ENCODE measurements at places on chromosomes 16 and 17.

GRCh38 chr16:78900044-78900811 is 700.3 kb downstream of the MAF start:
- peaks cover 20% of the 10 kb centered on the region for H3K4me1 ChIP-seq
- no peak overlapping the region for H3K27ac ChIP-seq
- no peak for DNase-seq
- peaks cover 3% of the 10 kb centered on the region for H3K36me3 ChIP-seq

DNA sequence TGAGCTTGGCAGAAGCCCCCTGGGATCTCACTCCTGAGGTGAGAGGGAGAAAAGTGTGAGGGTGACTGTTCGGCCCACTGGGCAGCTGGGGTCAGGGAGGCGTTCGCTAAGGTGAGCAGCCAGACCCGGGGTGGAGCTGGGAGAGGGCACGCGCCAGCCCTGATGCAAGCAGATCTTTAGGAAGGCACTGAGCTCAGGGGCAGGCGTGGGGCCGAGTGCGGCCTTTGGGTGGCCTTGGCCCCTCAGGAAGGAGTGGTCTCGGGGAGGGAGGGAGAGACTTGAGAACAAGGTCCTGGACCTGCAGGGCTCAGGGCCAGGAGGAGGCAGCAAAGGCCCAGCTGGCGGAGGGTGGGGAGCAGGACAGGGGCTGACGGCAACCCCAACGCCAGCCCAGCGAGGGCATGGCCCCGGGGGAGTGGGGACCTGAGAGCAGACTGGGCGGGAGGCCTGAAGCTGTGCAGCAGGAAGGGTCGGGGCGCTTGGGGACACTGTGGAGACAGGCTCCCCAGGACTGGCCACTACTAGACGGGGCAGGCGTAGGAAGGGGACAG is 14.5 kb upstream of the WDR45B start:
- H3K36me3 ChIP-seq: no peaks in the 10 kb centered on the region
- no peaks in the 10 kb centered on the region for H3K27me3 ChIP-seq
- H3K4me1 ChIP-seq: no peaks in the 10 kb centered on the region
- no peak for DNase-seq
- H3K4me3 ChIP-seq: no peak overlapping the region

GRCh38 chr17:4616476-4616875 is 25.0 kb downstream of the ALOX15 start:
- no peaks in the 10 kb centered on the region for H3K36me3 ChIP-seq
- H3K27me3 ChIP-seq: peaks cover 20% of the 10 kb centered on the region
- no peak overlapping the region for H3K4me3 ChIP-seq
- no peak for DNase-seq
- no peak overlapping the region for H3K27ac ChIP-seq
- no peaks in the 10 kb centered on the region for H3K4me1 ChIP-seq

DNA sequence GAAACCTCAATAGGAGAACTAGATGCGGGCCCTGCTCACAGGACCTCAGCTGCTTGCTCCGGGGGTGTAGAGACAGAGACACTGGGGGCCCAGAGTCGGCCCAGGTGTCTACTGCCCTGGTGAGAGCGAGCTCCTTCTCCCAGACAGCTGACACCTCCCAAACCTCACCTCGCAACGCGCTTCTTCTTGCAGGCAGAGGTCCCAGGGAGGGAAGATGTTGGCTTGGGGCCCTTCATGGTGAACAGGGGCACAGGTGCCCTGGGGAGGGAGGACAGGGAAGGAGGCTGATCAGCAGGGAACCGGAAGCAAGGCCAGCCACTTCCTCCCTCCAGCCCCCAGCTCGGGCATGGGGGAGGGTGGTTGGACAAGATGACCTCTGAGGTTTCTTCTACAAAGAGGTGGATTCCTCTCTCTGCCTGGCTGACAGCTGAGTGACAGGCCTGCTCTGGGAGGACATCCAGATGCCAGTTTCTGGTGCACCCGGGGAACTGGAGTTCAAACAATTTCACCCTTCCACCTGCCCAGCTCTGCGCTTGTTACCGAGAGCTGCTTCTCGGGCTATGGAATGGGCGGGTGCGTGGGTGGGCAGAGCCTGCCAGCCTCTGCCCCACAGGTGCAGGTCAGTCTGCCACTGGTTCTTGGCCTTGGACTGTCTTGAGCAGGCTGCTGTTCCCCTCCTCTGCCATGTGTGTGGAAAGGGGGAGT is 11.7 kb upstream of the GFAP start:
- H3K27me3 ChIP-seq: no peaks in the 10 kb centered on the region
- no peak overlapping the region for H3K4me3 ChIP-seq
- DNase-seq: no peak
- H3K27ac ChIP-seq: peak overlapping the region; percentile 67
- H3K4me1 ChIP-seq: no peaks in the 10 kb centered on the region

DNA sequence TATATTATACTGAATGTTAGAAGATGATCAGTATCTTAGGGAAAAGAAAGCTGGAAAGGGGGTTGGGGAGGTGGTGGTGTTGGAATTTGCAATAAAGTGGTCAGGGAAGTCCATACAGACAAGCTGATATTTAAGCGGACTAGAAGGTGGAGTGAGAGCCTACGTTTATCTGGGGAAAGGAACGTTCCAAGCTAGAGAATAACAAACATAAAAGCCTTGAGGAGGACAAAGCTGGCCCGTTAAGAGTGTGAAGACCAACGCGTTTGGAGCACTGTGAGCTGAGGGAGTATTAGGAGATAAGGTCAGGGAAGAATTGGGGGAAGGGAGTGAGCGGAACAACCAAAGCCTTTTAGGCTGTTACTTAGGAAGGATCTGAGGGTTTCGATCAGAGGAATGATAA is 1.4 kb downstream of the DDX42 start:
- H3K27ac ChIP-seq: peak overlapping the region; percentile 95
- H3K4me3 ChIP-seq: peak overlapping the region; percentile 96
- DNase-seq: no peak
- H3K36me3 ChIP-seq: peaks cover 25% of the 10 kb centered on the region

- H3K4me3 ChIP-seq: no peak overlapping the region
- DNase-seq: no peak
- no peaks in the 10 kb centered on the region for H3K27me3 ChIP-seq
- peaks cover 27% of the 10 kb centered on the region for H3K36me3 ChIP-seq
Observed at GRCh38 chr17:35725802-35726126, 5.7 kb upstream of the RASL10B start.

DNA sequence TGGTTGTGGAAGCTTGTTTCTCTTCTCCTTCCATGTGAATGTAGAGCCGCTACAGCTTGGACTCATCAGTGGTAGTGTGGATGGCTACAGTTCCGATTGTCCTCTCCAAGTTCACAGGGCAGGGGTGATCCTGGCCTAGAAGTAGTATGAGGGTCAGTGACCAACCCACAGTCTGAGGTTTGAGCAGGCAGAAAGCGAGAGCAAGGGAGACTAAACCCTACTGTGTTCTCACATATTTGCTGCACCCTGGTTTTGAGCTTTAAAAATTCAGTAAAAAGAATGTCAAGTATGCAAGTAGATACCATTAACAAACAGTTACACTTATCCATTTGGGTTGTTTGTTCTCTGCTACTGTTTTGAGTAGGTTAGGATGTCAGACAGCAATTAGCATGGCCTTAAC is 148.9 kb downstream of the MRTFB start:
- H3K36me3 ChIP-seq: peaks cover 16% of the 10 kb centered on the region
- no peaks in the 10 kb centered on the region for H3K4me1 ChIP-seq
- H3K27me3 ChIP-seq: no peaks in the 10 kb centered on the region
- H3K27ac ChIP-seq: no peak overlapping the region
- H3K4me3 ChIP-seq: no peak overlapping the region
- no peak for DNase-seq

DNA sequence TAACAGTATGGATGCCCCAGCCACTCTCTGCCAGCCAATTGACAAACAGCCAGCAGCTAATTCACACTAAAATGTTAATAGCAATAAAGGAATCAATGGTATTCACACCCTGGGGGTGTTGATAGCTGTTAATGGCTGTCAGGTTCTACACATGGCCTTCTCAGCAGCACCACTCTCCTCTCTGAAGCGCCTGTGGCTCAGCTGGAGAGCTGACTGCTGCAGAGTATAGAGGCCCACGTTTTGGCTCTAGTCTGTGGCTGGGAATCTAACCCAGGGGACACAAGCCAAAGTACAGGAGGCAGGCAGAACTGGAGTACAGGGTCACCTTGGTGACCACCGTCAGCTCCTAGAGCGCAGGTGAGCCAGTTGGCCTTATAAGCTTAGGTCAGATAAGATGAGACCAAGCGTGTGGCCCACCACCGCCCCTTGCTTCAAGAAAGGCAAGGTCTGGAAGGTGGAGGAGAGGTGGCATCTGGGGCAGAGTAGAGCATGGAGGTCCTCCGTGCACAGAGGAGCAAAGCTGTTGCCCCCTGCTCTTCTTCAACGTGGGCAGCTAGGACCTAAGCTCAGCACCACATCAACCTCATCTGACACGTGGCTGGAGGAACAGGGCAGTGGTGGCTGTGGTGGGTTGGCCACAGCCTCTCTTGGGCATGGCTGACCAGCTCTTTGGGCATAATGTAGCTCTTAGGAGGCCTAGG is 25.4 kb downstream of the CCR7 start:
- H3K27me3 ChIP-seq: no peaks in the 10 kb centered on the region
- no peak for DNase-seq
- peak overlapping the region; percentile 83 for H3K4me3 ChIP-seq
- peak overlapping the region; percentile 95 for H3K27ac ChIP-seq
- peaks cover 64% of the 10 kb centered on the region for H3K4me1 ChIP-seq
- H3K36me3 ChIP-seq: peaks cover 33% of the 10 kb centered on the region

- H3K27me3 ChIP-seq: no peaks in the 10 kb centered on the region
- H3K4me1 ChIP-seq: peaks cover 4% of the 10 kb centered on the region
- no peak for DNase-seq
- H3K4me3 ChIP-seq: no peak overlapping the region
- peak overlapping the region; percentile 49 for H3K27ac ChIP-seq
Observed at GRCh38 chr16:70494202-70494770, 29.1 kb downstream of the COG4 start.

DNA sequence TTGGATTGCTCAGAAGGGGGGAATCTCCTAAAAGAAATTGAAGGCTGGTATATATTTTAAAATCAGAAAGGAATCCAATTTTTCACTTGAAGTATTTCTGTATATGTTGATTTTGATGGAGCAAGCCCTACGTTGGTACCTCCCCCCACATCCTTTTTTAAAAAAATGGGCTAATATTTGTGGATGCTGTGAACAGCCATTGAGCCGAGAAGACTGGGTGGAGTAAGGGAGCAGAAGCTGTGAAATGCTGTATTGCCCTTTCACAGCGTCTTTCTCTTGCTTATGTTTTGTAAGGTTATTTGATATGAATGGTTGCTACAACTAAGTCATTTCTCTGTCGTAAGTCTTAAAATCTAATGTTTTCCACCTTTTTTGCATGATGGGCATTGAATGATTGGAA is 2.3 kb downstream of the PAFAH1B1 start:
- peaks cover 52% of the 10 kb centered on the region for H3K4me1 ChIP-seq
- H3K36me3 ChIP-seq: peaks cover 28% of the 10 kb centered on the region
- H3K4me3 ChIP-seq: peak overlapping the region; percentile 85
- no peaks in the 10 kb centered on the region for H3K27me3 ChIP-seq

DNA sequence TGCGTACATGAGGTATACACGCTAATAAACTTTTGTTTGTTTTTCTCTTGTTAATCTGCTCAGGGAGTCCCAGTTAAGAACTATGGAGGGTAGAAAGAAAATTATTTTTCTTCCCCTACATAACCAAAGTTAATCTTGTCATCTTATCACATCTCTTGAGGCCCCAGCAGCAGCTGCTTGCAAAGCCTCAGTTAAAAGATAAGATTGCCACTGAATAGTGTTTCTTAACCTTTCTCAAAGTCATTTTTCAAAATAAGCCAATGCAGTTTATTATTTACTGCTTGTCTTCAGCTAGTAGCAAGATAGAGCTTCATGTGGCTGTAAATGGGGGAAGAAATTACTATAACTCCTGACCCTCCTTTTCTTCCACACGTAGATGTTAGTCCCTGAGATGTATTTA is 21.5 kb upstream of the APOH start:
- H3K27me3 ChIP-seq: no peaks in the 10 kb centered on the region
- no peak for DNase-seq
- H3K36me3 ChIP-seq: peaks cover 8% of the 10 kb centered on the region
- H3K4me3 ChIP-seq: no peak overlapping the region
- H3K4me1 ChIP-seq: peaks cover 8% of the 10 kb centered on the region

DNA sequence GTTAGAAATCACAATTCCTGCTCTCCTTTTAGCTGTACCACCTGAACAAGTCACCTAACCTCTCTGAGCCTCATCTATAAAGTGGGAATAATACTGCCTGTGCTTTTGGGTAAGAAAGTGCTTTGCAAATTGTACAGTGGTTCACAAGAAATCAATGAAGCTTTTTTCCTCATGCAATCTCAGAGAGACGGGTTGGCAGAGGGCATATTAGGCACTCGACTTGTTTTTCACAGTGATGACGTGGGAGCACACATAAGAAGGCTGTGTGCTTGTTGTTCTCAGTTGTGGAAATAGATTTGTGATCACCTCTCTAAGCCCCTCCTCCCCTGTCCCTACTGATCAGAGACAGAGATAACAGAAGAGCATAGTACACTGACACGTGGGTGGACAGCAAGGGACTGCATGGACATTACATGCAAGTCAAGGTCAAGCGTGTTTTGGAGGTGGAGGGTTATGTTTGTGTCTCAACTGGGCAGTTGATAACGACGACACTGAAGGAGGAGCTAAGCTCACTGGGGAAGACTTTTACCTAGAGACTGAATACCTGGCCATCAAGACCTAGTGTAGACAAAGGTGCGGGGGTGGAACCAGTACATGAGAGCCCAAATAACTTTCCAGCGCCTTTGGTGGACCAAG is 1.7 kb upstream of the GPT2 start:
- peaks cover 9% of the 10 kb centered on the region for H3K4me1 ChIP-seq
- peak overlapping the region; percentile 6 for H3K4me3 ChIP-seq
- no peak overlapping the region for H3K27ac ChIP-seq
- no peaks in the 10 kb centered on the region for H3K36me3 ChIP-seq
- peaks cover 32% of the 10 kb centered on the region for H3K27me3 ChIP-seq
